Ovary (tissue), 10 donors: ENCODE measurements at places on chromosomes 1 and 21. TPM values are rescaled to one million over a fixed set of nuclear protein-coding genes. Genes with fewer than 3 reads are reported as not detected.

DNA sequence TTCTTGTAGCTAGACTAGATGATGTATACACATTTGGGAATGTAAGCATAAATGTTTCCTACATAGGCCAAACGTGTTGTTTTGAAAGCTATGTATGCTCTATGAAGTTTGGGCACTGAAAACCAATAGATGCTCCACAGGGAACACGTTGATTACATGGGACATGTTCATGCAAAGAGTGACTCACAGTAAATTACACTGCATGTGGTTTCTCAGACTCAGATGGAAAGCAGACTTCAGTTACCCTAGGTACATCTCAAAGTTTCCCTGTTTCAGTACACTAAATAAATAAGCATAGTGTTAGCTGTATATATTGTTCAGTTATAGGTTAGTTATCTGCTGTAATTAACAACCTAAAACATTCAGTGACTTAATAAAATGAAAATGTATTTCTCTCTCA is 301.9 kb upstream of the RUNX1 start:
- no peak for DNase-seq

DNA sequence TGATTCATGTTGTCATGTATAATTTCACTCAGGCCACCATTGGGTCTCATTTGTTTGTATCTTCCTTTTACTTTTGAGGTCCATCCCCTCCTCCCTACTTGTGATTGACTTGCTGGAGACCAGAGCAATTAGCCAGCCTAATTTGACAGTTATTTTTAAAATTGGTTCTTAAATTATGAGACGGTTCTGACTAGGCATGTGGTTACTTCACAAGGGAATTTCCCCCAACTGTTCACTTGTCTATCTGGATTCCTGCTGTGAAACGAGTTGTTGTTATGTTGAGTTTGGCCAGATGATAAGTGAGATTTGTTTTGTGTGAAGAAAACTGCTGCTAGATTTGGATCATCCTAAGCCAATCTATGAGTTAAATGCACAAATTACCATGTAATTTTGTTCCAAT is 359.1 kb downstream of the BARHL2 start:
- no peak for DNase-seq

- DNase-seq = no peak
These were observed 47.8 kb downstream of the CHML start for GRCh38 chr1:241592273-241592958.

- no peak for DNase-seq
These were observed 30.7 kb downstream of the DMBX1 start for GRCh38 chr1:46520063-46520911.

- DNase-seq = no peak
These were observed 121.0 kb downstream of the GLIS1 start for GRCh38 chr1:53617851-53618499.

- peak; percentile 84 for DNase-seq
These were observed at the start of gene CASZ1 for GRCh38 chr1:10796029-10796944. Gene CASZ1, minus strand, starts transcription at chr1:10796646. Its CDS starts 102,757 bp downstream, at chr1:10693889.

DNA sequence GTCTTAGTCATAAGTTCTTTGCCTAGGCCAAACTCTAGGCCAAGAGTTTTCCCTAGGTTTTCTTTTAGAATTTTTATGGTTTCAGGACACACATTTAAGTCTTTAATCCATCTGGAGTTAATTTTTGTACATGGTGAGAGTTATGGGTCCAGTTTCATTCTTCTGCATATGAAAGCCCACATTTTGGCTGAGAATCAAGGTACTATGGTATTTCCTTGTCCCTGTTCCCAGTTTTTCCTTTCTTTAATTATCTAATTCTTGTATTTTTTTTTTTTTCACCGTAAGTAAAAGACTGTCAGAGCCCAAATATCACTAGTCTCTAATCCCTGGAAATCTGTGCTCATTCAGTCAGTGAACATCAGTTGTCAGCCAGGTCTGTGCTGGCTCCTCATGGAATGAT is 105.4 kb downstream of the MAP3K21 start:
- DNase-seq = no peak

- DNase-seq = no peak
These were observed 31.0 kb downstream of the ILDR2 start for GRCh38 chr1:166944186-166944967.

DNA sequence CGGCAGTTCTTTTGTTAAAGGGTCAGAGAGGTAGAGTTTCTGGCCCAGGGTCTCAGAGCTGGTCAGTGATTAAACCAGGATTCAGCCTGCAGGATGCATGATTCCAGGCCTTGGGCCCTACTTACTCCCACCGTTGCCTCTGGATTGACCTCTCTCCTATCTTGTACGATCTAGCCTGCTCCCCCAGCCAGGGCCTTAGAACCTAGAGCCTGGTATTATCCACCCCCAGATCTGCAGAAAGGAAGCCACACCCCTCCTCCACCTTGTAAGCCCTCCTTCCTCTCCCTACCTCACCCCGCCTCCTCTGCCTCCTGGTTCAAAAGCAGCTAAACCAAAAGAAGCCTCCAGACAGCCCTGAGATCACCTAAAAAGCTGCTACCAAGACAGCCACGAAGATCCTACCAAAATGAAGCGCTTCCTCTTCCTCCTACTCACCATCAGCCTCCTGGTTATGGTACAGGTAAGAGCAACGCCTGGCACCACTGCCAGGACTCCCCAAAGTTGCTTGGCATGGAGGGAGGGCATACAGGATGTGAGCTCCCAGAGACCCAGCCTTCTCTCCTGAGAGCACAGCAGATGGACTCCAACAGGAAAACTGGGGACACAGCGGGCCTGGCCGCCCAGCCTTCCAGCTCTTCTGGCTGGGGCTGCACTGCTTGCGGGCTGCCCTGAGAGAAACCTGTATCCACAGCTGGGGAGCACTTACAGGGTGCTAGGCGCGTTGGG is at the start of gene CD52:
CD52 (plus strand) TSS at position 347 of the 726 bp plus-strand sequence; CDS start at position 407, 60 bp downstream.
- no peak for DNase-seq

- DNase-seq = no peak
These were observed 151.7 kb downstream of the NR5A2 start for GRCh38 chr1:200179126-200179780.

Gene NBPF4
- not detected for total RNA-seq

Gene CAP1
- 92.5 TPM for total RNA-seq

Gene LCE3E
- not detected for total RNA-seq
